DMS79 treated with DMSO at 0.1 percent for 48 hours (cell line): ENCODE measurements at places on chromosomes 11 and 22.

- DNase-seq: no peak
Observed at GRCh38 chr22:43956805-43957463, 1.7 kb downstream of the SAMM50 start.

- no peak for DNase-seq
Observed at GRCh38 chr11:82842019-82842418, 58.2 kb downstream of the PRCP start.

- no peak for DNase-seq
Observed at GRCh38 chr11:73980001-73980961, 2.4 kb downstream of the UCP2 start.

- no peak for DNase-seq
Observed at GRCh38 chr22:50015451-50016307, 3.1 kb upstream of the IL17REL start.

GRCh38 chr11:91243051-91243450, 981.6 kb upstream of the FAT3 start:
- DNase-seq: no peak

GRCh38 chr11:46855167-46855566, 9.1 kb upstream of the CKAP5 start:
- no peak for DNase-seq

DNA sequence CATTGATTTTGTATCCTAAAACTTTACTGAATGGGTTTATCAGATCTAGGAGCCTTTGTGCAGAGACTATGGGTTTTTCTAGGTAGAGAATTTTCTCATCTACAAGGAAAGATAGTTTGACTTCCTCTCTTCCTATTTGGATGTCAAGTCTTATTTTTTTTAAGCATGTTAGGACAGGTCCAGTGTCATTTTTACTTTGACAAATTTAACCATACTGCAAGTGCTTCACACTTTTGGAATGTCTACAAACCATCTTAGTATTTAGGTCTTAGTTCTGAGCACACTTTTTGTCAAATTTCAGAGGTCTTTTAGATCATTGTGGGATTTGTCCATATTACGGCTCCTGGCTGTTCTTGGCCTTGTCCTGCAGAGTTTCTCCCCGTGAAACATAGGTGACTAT, 715.2 kb upstream of the RAG2 start:
- no peak for DNase-seq

GRCh38 chr11:99188221-99188620, 167.5 kb downstream of the CNTN5 start:
- DNase-seq: no peak

DNA sequence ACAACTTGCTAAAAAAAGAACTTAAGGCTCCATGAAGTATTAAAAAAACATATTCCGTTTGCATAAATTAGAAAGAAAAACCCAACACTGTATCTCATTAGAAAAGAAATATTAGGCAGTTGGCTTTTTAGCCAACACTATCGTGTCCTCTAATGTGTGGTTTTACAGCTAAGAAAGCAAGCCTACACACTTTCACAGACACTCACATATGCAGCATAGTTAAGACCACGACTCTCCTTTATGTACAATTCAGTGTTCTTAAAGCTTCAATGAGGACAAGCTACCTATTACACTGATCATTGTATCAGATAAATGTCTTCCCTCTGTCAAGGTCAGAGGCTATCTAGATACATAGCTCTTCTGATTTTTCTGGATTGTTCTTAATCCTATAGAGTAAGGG, 80.1 kb downstream of the PICALM start:
- no peak for DNase-seq

GRCh38 chr11:88414981-88415413, 77.5 kb upstream of the CTSC start:
- no peak for DNase-seq

DNA sequence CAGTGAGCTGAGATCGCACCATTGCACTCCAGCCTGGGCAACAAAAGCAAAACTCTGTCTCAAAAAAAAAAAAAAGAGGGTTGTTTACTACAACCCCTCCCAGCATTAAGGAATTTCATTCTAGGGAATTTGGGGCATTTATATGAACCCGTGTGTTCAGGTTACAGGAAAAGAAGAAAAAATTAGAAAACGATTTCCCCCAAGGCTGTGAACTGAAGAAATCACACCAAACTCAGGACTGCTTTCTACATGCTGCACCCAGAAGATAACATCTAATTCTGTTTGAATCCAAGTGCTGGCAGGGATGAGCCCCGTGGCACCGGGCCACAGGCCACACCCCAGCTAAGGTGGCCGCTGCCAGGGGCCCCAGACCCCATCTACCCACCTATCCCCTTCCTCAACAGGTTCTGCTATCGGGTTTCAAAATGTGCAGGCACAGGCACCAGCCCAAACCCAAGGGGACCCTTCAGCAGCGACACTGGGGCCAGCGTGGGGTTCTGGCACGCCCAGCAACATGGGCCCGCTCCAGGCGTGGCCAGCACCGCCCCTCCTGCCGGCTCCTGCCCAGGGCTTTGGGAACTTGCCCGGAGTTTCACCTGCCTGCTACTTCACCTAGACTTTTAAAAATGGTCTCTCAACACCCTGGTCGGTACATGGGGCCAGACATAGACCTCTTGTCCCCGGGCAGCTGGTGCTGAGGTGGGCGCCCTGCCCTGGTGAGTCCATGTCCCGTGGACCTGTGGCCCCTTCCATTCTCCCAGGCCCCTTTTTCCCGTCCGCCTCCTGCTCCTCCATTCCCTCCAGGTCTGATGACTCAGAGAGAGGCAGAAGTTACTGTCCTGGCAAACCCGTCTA, 11.8 kb downstream of the CELSR1 start:
- no peak for DNase-seq

DNA sequence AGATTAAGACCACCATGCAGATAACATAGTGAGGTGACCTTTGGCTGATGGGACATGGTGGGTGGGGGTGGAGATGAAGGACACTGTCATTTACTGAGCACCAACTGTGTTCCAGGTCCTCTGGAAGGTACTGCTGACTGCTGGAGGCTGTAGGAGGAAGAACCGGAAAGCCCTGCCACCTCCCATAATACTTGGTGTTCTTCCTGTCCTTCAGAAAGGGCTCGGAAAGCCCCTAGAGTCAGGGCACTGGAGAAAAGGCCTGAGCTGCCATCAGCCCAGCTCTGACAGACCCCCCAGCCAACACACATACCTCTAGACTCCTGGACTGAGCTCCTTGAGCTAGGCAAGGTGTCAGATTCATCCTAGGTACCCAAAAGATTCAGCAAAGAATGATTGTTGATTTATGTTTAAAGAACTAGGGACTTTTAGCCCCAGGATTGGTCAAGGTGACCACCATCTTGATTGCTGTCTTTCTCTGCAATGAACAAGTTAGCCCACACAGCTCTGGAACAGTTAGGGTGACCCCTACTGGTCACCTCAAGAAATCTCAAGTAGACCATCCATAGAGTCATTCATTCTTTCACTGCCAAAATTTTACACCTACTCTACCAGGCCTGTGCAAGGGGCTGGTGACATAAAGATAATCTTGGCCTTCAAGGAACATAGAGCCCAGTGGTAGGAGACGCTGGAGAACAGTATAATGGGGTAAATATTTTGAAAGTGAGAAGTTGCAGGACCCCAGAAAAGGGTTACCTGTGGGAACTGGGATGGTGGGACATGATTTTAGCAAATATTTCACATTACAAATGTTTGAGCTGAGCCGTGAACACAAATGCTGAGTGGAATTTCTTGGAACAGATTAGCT, 39.4 kb downstream of the IRAG1 start:
- no peak for DNase-seq

DNA sequence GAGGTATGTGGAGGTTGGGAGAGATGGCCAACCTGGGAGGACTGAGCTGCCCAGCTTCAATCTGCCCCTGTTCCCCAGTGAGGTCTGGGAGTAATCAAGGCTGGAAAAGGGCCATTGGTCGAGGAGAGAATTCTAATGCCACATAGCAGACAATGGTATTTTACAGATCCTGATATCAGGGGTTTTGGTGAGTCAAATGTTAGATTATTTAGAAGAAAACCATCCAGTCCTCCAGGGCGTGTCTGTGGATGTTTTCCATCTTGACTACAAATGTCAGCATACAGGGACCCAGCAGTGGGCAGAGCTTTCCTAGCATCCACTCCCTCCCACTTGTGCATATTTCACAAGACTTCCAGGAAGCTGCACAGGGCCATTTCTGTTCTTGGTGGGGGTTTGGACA, 107.9 kb downstream of the SCN3B start:
- DNase-seq: no peak

GRCh38 chr11:1480191-1480554, 6.4 kb downstream of the MOB2 start:
- no peak for DNase-seq

GRCh38 chr11:125102510-125102909, 8.9 kb downstream of the TMEM218 start:
- no peak for DNase-seq

DNA sequence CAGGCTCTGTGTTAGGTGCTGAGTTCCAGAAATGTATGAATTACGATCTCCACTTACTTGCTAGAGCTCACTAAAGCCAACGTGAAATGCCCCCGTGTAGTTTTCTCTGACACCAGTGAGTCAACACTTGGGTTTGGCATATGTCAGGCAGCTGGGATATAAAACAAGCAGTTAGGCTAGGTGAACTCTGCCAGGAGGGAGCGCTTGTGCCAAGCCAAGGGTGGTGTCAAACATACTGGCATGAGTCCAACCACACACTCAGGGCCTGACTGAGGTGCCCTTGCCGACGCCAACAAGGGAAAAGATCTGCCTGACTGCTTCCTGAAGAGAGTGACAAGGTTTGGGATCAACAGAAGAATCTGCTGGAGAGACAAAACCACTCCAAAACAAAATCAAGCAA, 167.8 kb upstream of the NARS2 start:
- DNase-seq: peak; percentile 100

DNA sequence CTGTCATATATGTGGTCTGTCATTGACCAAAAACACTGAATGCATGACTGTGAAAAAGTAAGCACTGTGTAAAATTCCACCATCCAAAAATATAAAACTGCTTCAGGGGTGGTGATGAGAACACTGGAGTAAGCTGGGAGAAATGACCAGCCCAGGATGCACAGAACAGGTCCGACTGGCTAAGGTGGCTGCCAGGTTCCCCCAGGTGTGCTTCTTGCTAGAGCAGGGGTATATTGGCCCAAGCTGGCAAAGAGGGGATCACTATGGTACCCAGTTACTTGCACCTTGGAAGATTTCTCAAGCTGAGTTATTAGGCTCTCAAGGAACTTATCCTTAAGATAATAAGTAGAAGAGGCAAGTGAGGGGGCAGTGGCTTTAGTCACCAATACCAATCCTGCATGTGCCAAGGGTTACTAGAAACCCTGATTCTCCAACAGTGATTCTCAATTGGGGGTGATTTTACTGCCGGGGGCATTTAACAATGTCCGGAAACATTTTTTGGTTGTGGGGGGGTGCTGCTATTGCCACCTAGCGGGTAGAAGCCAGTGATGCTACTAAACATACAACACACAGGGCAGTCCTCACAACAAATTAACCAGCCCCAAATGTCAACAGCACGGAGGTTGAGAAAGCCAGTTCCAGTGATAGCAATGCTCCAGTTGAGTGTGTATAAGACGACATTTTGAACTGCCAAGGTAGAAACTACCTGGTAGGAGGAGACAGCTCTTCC, 15.7 kb downstream of the SNU13 start:
- no peak for DNase-seq

- DNase-seq: no peak
Observed at GRCh38 chr11:78886616-78887015, 312.0 kb upstream of the NARS2 start.

DNA sequence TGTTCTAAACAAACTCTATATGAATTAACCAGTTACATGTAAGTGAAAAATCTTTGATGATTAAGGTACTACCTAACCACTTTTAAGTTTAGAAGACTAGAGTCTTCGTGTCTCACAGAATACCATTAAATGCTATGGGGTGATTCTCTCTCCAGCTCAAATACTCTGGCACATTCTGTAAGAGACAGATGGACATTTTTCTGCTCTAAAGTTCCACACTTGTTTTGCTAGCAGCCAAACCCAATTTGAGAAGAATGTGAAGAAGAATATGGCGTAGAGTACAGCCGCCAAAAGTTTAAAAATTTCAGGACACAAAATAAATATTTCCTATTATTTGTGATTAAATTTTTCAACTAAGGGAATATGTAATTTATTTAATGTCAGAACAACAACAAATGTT, 339.1 kb downstream of the GUCY1A2 start:
- DNase-seq: no peak

DNA sequence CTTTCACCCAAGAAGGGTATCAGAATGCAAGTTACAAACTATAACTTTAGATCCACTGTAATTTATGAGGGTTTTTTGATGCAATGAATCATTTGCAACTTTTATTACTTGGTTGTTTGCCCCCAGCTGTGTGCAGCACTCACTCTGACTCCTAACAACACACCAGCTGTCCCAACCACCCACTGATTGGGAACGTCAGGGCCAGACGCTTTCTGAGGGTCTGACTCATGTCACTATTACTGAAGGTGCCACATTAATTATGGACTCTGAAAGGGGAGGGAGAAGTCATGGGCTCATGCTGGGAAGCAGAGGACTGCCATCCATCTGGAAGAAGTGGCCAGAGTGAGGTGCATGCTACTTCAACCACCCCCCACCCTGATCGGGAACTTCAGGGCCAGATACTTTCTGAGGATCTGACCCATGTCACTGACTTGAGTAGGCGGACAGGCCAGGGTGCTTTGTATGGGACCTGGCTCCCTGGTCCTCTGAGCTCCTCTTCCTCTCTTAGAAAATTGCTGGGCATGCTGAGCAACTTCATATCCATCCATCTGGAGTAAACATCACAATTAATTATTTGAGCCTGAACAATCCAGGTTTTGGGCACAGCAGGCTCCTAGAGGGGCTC, 44.9 kb upstream of the DRD2 start:
- DNase-seq: no peak

- no peak for DNase-seq
Observed at GRCh38 chr11:59062602-59063529, 23.2 kb upstream of the GLYATL1B start.

GRCh38 chr22:47724030-47724429, 961.6 kb downstream of the TBC1D22A start:
- DNase-seq: no peak
